SW 1271 (cell line): ENCODE measurements at places on chromosomes 7 and 10.

DNA sequence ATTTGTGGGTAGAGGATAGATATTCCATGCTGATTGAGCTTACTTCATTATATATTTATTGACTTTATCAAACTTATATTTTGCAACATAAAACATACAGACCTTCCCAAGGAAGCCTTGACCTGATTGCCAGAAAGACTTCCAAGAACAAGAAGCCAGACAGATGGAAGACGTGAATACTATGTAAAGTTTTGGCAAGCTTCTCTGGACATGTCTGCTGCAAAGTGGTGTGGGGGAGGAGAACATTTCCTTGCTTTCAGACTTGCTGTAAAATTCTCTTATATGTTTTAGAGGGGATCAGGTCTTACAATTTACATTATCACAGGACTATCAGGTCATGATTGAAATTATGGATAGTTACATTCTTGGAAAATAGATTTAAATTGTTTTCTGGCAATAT, 23.4 kb downstream of the GPR158 start:
- DNase-seq: no peak

GRCh38 chr10:129759214-129760002, 204.7 kb downstream of the EBF3 start:
- no peak for DNase-seq

DNA sequence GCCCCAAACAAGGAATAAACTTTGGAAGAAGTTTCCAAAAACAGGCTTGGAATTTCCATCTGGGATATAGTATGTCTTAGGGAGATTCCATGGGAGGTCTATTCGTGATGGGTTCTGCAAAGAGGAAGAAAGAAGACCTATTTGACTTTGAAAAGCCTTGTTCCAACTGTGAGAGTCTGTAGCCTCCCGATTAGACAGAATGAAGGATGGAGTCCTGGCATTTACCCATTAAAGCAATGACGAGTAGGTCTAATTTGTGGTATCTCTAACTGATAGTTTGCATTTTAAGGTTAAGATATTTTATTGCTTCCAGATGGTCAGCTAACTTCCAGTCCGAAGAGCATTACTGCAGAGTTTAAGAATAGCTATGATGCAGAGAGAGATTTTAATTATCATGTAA, 19.5 kb upstream of the GALNT17 start:
- no peak for DNase-seq

GRCh38 chr7:123485187-123485586, 49.2 kb downstream of the IQUB start:
- no peak for DNase-seq

DNA sequence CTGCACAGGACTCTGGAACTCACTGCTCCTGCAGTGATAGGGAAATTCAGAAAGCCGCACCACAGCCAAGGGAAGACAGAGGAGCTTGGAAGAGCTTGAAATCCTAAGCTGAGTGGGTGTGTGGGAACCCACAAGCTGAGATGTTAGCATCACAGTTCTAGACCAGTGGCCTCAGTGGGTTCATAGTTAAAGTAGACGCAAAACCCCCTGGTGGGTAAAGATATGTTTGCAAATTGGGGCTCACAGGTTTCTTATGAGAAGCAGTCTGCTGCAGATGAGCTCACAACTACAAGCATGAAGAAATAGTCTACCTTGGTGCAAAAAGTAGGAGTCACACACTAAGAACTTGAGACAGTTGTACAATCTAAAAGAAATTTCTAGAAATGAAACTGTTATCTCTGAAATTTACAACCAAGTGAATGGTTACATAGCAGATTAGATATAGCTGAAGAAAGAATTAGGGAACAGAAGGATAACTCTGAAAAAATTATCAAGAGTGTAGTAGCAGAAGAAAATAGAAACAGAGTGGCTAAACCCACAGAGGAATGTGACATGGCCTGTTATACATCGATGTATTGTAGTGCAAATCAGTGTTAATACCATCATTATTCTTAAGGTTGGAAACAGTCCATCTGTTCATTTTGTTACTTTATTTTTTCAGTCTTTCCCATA, 77.2 kb downstream of the DYNC2I1 start:
- DNase-seq: no peak

DNA sequence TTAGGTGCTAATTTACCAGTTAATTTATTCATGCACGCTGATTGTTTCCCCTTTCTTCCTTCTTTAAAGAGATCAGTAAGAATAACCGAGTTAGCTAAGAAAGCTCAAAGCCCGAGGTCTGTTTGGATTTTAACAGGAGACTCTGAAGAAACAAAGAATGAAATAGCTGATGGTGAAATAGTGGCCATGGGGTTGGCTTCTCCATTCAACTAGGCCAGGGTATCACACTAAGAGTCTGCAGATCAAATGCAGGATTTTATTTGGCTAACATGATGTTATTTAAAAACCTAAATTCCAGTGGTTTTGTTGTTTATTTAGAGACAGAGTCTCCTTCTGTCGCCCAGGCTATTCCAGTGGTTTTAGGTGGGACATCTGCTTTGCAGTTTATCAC, 65.2 kb upstream of the SYPL1 start:
- no peak for DNase-seq

GRCh38 chr7:15158141-15158810, 255.7 kb upstream of the DGKB start:
- no peak for DNase-seq
